ENCODE measurements at places on chromosomes 13 and 19.

DNA sequence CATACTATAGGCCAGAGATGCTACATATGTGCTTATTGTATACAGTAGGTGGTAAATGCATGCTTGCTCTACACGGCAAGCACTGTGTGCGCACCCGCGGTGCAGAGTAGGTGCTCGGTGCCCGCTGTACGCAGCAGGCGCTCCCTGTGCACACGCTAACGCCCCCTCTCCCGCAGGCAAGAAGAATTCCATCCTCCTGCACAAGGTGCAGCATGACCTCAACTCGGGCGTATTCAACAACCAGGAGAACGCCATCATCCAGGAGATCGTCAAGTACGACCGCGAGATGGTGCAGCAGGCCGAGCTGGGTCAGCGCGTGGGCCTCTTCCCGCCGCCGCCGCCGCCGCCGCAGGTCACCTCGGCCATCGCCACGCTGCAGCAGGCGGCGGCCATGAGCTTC lies 17.7 kb downstream of the POLRMT start:
- H3K4me1 ChIP-seq = no peaks in the 10 kb centered on the region
- DNase-seq = peak; percentile 27
- no peak overlapping the region for H3K4me3 ChIP-seq
- H3K36me3 ChIP-seq = peaks cover 20% of the 10 kb centered on the region
- no peaks in the 10 kb centered on the region for H3K27me3 ChIP-seq

- H3K4me1 ChIP-seq = peaks cover 6% of the 10 kb centered on the region
- DNase-seq = peak; percentile 60
- H3K27ac ChIP-seq = peak overlapping the region; percentile 98
- no peaks in the 10 kb centered on the region for H3K36me3 ChIP-seq
Measured at GRCh38 chr19:20423381-20424197, 142.0 kb downstream of the ZNF737 start.

- no peak overlapping the region for H3K4me3 ChIP-seq
- H3K27me3 ChIP-seq = peaks cover 9% of the 10 kb centered on the region
- H3K36me3 ChIP-seq = no peaks in the 10 kb centered on the region
Measured at GRCh38 chr19:29277102-29277501, 64.2 kb upstream of the UQCRFS1 start.

GRCh38 chr19:18594824-18595373 lies 6.3 kb downstream of the REX1BD start:
- peak overlapping the region; percentile 28 for H3K4me3 ChIP-seq
- DNase-seq = no peak
- no peaks in the 10 kb centered on the region for H3K36me3 ChIP-seq
- no peaks in the 10 kb centered on the region for H3K4me1 ChIP-seq

DNA sequence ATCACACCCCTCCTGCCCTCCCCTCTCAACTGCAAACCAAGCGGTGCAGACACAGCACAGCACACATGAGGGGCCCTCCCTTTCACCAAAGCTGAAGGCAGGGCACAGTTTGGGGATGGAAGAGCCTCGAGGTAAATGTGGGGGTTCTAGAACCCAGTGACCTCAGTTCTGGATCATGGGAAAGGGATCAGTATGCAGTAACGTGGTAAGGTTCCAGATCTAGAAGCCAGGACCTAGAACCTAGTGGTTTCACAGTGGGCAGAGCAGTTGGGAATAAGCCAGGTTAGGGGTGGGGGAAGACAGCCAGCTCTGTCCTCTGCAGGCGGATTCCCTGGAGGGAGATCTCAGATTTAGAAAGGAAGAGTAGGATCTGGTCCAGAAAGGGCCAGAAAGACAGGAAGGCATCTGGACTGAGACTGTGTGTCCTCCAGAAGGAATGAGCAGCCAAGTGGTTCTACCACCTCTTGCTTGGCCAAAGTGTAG lies 3.1 kb downstream of the FTL start:
- H3K4me1 ChIP-seq = peaks cover 18% of the 10 kb centered on the region
- peak overlapping the region; percentile 20 for H3K27ac ChIP-seq
- no peaks in the 10 kb centered on the region for H3K27me3 ChIP-seq

GRCh38 chr13:71303144-71303543 lies 563.9 kb downstream of the DACH1 start:
- no peak overlapping the region for H3K27ac ChIP-seq
- H3K36me3 ChIP-seq = no peaks in the 10 kb centered on the region
- H3K27me3 ChIP-seq = no peaks in the 10 kb centered on the region
- peak; percentile 4 for DNase-seq
- H3K4me3 ChIP-seq = no peak overlapping the region

GRCh38 chr13:111201304-111201940 lies 86.3 kb downstream of the ARHGEF7 start:
- peaks cover 20% of the 10 kb centered on the region for H3K4me1 ChIP-seq
- H3K27me3 ChIP-seq = no peaks in the 10 kb centered on the region
- DNase-seq = no peak
- H3K4me3 ChIP-seq = no peak overlapping the region
- no peak overlapping the region for H3K27ac ChIP-seq

DNA sequence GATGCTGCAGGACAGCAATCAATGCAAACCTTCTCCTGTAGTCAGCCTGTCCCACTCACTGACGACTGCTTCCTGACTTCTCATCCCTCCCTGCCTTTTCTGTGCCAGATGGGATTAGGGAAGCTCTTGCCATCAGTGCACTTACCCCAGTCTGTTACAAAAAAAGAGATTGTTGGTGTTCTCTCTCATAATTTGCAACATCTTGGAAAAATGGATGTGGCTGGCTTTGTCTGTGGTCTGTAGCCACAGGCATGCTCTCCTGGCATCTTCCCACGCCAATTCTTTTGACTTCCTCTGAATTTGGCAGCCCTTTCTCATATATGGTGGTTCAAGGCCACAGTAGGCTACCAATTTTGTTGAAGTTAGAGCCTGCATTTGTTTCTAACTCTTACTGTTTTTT lies 11.6 kb upstream of the HTR2A start:
- H3K4me1 ChIP-seq = no peaks in the 10 kb centered on the region
- H3K27me3 ChIP-seq = no peaks in the 10 kb centered on the region
- no peaks in the 10 kb centered on the region for H3K36me3 ChIP-seq
- H3K27ac ChIP-seq = no peak overlapping the region
- peak; percentile 76 for DNase-seq
- no peak overlapping the region for H3K4me3 ChIP-seq

Data from cardiac muscle cell (in vitro differentiated cells and primary cell).